Activated T-helper 1 cell treated with Interleukin-2 at 50 U/mL for 16 hours (primary cell): ENCODE measurements at places on chromosomes 4 and X.

DNA sequence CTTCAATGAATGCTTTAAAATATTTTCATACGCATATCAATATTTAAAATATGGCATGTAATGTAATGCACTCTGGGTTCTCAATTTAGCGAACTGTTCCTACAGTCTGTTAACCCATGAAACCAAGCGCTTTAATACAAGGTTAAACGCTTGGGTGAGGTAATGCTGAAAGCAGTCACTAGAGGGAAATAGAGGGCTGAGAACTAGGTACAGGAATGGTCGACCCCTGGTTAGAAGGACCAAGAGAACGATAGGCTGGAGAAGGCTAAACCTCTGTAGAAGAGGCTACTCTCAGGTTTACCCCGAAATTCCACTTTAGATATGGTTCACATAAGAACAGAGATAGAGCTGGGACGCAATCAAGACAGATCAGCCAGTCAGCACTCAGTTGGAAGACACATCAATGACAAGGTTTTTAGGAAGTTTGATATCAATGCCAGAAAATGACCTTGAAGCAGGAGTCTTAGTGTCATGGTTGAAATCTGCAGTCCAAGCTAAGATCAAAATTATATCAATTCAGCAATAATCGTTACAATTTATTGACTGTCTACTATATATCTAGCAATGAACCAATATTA, 26.9 kb downstream of the ARSJ start:
- DNase-seq, result no peak

GRCh38 chr4:3179126-3179706, 69.7 kb upstream of the MSANTD1 start:
- no peak for DNase-seq

- no peak for DNase-seq
Measured at GRCh38 chr4:148044089-148044911, 312.4 kb downstream of the ARHGAP10 start.

DNA sequence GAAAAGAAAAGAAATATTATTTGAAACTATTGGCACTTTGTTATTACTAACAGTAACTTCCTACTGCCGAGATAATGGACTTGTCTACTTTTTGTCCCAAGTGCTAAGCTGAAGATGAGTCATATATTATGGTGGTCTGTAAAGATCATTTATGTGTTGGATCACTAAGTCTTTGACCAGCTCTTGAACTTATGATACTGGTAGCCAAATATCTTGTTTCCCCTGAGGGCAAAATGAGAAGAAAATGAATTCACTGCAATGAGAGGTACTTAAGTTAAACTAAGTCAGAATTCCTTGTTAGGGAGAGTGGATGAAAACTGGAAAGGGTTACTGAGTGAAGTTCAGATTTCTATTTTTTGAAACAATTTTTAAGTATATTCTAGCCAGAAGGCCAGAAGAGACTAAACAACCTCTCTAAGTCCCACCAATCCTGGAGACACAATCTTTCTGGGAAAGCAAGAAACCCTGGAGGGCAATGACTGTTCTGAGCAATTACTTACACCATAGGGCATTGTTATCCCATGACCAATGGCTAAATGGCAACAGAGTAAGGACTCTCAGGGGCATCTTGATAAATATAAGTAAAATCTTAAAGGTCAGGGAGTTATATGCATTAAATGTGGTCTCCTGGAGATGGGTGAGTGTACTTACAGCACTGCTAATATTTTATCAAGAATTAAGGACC, 287.7 kb downstream of the STIM2 start:
- no peak for DNase-seq

- no peak for DNase-seq
Measured at GRCh38 chr4:150366487-150366999, 215.4 kb upstream of the MAB21L2 start.

DNA sequence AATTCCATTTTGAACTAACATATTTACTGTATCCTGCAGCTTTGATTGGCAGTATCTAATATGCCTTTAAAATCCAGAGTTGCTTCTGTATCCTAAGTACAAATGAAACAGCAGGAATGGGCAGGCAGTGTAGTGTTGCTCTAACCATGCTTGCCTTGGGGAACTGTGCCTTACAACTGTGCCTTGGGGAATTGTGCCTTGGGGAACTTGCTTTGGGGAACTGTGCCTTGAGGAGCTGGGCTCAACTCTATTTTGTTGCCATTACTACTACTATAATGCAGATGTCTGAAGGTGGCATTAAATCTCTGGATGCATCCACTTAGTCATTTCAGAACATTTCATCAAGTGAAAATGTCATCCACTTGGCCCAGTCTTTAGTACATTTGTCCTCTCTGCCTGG, 6.9 kb downstream of the CXCL3 start:
- DNase-seq, result no peak

- no peak for DNase-seq
Measured at GRCh38 chr4:104629601-104630000, 134.9 kb upstream of the CXXC4 start.

GRCh38 chrX:54483946-54484345, 12.1 kb downstream of the FGD1 start:
- no peak for DNase-seq

DNA sequence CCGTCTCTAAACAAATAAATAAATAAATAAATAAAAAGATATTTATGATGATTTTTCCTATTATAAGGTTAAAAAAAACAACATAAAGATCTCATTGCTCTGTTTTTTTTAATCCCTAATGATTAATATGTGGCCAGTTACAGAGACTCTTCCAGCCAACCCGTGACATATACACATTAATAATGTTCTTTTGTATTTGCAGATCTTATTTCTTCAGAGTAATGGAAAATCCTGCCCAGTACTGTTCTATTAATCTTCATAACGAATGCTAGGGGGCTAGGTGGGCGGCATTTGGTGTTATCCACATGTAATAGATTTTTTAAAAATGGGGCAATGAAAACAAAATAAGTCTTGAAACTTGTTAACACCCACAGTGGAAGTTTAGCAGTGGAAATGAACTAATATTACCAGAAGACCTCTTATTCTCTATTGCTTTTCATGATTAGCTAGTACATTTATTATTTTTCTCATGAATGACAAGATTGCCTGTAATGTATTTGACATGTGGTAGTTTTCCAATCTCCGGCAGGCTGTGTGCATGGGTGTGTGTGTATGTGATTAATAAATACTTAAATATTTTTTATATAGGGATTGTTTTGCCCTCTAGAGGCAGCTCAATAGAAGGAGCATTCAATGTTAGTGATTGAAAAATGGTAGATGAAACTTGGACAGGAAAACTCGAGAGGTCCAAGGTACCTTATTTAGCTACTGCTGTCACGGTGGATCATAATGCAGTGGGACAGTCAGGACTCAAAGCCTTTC, 457.4 kb downstream of the IL1RAPL1 start:
- DNase-seq, result no peak

DNA sequence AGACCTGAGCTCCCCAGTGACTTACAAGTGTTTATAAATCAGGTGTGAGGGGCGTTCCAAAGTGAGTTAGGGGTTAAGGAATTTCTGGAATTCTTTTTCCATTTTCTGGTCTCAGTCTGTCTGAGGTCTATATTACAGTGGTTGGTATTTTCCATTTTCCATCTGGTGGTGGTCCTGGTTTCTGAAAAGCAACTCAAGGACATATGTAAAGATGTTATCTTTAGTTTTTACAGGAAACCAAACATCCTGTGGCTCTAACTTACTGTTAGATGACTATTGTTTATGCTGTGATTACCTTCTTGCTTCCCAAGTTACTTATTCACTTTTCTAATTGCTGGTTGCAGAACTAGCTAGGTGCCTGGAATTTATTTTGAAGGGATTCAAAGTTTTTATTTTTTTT, 53.5 kb upstream of the IL21 start:
- DNase-seq, result no peak

DNA sequence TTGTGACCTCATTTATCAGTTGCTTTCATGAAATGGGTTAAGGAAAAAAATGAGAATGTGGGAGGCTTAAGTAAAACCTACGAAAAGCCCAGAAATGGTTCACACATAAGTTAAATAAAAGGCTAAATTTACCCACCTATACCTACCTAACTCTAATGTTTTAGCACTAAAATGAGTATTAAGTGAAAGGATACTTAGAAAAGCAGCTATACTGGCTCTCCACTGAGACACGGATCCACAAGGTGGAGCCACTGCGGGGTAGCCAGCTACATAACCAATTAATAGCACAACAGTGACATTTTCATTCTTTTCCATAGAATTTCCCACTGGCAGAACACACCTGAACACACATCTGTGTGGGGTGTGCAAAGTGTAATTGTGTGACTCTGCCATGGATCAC, 101.9 kb downstream of the MAML3 start:
- no peak for DNase-seq

- no peak for DNase-seq
Measured at GRCh38 chr4:86848732-86849619, at the start of gene SLC10A6. TSS of gene SLC10A6 (minus strand) at chr4:86849384. CDS start at chr4:86849115, 269 bp downstream.

DNA sequence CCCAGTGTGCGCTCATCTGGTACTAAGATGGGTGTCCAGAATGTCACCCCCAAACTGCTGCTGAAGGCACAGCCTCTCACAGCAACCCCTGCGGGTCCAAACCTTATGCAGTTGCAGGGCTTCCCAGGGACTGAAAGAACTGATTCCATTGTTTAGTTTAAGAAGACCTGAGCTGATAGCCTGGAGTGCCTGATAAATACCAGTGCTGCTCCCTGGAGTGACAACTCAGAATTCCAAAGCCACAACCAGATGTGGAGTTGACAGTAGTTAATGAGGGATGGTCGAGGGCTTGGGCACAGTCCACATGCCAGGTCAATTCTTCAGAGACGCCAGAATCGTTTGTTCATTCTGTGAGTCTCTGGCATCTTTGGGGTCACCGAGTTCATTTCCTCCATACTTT, 71.2 kb downstream of the LNX1 start:
- no peak for DNase-seq
